Keratinocyte (primary cell): ENCODE measurements at places on chromosomes 16 and 17.

- no peak for DNase-seq
These were observed 61.1 kb upstream of the CPHXL start for GRCh38 chr16:75787440-75787839.

GRCh38 chr16:78654929-78655328 is 555.5 kb downstream of the WWOX start:
- DNase-seq: no peak

DNA sequence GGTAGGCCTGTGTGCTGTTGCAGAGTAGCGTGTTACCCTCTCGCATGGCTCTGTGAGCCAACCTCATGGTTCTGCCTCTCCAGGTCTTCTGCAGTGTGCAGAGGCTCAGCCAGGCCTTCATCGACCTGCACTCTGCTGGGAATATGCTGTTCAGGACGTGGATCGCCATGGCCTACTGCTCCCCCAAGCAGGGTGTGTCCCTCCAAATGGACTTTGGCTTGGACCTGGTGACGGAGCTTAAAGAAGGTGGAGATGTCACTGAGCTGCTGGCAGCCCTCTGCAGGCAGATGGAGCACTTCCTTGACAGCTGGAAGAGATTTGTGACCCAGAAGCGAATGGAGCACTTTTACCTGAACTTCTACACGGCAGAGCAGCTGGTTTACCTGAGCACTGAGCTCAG is 75.8 kb upstream of the ENDOV start:
- DNase-seq: no peak

- DNase-seq: no peak
These were observed 367.5 kb downstream of the CPPED1 start for GRCh38 chr16:12436201-12436657.

DNA sequence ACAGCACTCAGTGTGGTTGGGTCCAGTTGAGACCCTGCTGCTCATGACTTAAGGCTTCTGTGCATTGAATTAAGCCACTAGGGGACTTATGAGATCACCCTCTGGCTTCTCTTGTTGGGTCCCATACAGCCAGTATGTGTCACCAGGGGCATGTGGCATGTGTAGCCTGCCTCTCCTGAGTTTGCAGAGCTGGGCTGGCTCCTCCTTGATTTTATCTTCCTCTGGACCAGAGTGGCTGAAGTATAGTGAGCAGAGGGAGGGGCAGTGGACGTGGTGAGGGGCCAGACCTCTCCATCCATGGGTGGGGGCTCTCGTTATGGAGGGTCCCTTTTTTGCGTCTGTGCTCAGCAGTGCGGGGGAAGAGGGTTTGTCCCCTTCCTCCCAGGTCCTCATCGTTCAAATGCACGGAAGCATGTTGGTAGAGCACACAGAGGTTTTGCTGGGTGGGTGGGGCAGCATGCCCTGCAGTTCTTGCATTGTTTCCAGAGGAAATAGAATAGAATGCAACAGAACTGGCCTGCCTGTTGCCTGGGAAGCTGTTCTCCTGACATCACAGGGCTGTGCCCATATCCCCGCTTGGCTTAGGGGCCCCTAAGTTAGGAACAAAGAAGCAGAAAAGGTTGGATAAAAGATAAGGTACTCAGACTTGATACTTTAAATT is 77.4 kb downstream of the SPECC1 start:
- DNase-seq: no peak

- no peak for DNase-seq
These were observed 12.2 kb upstream of the DUS1L start for GRCh38 chr17:82077617-82078358.

DNA sequence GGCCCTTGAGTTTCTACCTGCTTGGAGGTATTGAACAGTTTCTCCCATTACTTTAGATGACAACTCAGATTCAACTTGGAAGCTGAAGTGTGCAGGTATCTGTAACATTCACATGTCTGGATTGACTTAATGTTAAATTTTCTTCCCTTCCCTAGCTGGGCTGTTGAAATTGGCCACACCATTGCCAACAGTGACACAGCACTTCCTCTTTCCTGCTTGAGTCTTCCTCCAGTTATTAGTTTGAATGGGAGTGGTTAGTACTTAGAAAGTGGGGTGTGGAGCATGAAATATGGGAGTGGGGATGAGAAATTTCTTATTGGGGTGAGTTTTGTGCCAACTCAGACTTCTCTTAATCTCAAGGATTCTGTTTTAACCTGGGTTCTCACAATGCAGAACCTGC is 454.9 kb downstream of the KCNJ2 start:
- no peak for DNase-seq

DNA sequence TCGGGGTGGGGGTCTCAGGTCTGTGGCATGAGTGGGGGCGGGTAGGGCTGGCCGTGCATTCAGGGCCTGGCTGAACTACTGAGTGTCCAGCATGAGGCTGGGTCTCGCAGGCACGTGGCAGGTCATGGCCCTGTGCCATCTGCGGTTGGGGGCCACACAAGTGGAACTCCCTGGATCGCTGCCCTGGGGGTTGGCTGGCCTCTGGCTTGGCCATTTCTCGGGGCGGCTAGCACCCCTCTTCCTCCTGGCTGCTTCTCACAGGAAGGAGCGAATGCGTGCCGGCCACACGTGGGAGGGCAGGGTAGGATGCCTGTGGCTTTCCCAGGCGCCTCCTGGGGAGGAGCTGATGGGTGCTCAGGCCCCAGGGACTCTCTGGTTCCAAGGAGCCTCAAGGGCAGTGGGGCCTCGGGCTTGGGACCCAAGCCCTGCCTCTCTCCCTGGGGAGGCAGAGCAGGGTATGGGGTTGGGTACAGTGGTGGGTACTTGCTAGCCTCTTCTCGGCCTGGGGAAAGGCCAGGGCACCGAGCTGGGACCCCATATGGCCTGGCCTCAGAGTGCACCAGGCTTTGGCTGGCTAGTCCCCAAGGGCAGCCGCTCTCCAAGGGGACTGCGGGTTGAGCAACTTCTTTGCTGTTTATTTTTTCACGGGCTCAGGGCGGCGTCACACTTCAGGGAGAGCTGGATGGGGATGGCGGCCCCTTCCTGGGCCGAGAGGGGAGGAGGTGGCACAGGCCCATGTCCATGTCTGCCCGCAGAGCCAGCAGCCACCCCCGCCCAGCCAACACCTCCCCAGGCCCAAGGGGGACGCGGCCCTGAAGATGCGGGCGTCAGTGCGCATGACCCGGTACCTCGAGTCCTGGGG is 37.5 kb downstream of the ADCY7 start:
- no peak for DNase-seq

DNA sequence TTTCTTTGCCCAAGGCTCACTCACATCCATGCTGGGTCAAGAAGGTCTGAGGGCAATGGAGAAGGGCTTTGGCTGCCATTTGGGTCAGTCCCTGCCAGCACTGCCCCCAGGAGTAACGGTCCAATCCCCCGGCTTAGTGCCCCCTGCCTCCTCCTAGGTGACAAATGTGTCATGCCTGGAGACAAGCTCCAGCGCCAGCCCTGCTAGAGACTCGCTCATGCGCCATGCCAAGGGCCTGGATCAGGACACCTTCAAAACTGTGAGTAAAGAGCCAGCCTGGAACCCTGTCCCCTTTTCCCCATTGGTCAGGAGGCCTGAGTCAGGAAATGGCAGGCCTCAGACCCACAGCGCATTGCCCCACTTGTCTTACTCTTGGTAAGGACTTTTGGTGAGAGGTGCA is 3.3 kb downstream of the CHCT1 start:
- DNase-seq: no peak

- no peak for DNase-seq
These were observed 6.6 kb downstream of the NHERF2 start for GRCh38 chr16:2033057-2033908.

DNA sequence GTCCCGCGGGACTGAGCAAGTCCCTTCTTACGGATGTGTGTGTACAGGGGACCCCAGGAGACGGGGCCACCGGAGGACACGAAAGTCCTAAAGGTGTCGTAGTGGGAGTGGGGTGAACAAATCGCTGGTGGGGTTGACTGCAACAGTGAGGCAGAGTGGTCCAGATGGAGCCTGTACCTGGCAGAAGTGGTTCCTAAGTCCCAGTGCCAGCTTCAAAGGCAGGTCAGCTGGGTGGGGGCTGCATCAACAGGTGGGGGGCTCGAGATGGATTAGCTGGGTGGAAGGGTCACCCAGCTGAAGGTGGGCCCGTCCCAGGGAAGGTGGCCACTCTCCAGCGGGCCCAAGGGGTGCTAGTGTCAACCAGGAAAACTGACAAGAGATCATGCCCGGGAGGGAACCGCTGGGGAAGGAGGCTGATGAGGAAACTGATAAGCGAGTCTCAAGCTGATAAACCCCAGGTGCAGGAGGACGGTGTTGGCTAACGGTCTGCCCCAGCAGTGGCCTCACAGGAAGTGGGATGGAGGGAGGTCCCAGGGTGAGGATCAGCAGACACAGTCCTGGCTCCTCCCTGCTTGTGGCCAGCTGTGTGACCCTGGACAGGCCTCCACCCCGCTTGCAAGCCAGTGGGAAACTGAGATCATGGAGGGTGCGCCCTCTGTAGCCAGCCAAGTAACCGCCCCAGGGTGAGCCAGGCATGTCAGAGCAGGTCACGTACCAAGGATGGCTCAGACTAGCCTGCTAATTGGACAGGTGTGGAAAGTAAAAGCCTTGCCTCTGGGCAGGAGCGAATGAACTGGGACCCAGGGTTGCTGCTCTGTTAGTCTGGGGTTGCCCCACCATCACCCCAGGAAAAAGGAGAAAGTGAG is 1.0 kb downstream of the ORAI3 start:
- DNase-seq: peak; percentile 98

GRCh38 chr16:51418258-51418657 is 267.2 kb upstream of the SALL1 start:
- no peak for DNase-seq

DNA sequence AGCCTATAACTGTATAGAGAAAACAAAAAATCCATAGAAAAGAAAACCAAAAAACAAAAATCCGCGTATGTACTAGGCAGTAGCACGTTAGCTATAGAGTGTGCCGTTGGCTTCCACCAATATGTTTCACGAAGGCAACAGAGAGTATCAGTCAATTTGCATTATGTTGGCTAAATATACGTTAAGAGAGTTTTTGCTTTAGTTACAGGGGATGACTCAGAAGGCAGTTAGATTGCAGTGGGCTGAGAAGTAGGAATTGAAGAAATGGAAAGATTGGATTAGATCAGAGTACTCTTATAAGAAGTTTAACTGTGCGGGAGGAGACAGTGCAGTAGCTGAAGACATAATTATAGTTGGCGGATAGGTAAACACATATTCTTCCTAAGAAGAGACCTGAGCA is 911 bp upstream of the NACA2 start:
- DNase-seq: no peak

GRCh38 chr16:89257281-89257731 is 39.8 kb downstream of the ZNF778 start:
- DNase-seq: no peak

DNA sequence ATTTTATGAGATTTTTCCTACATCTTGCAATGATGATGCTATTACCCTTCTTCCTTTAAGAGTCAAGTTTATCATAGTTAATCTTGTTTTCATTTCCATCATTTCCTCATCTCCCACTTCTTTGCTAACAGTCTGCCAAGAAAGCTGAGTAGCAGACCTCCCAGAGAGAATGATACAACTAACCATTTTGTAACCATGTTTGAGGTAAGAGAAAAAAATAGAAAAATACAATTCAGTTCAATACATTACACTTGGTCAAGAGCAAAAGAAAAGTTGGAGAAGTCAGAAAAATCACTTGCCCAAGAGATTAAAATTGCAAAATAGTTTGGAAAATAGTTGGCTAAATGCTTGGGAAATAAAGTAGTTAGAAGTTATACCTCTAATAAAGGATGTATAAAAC is 154.4 kb downstream of the ABCA8 start:
- no peak for DNase-seq

DNA sequence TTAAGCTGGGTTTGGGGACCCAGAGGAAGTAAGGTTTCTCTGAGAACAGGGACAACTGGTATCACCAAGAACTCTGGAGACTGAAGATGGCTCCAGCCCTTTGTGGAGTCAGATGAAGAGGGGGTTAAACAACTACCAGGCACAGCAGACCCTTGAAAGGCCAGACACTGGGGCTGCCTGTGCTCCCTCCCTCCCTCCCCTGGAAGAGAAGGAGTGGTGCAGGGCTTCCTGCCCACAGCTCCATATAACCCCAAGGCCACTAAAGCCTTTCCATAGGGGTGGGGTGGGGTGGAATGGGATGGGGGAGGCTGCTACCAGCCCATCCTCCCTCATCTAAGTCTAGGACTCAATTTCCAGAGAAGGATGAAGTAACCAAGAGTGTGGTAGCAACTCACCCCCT is 66.7 kb downstream of the CCDC182 start:
- no peak for DNase-seq

DNA sequence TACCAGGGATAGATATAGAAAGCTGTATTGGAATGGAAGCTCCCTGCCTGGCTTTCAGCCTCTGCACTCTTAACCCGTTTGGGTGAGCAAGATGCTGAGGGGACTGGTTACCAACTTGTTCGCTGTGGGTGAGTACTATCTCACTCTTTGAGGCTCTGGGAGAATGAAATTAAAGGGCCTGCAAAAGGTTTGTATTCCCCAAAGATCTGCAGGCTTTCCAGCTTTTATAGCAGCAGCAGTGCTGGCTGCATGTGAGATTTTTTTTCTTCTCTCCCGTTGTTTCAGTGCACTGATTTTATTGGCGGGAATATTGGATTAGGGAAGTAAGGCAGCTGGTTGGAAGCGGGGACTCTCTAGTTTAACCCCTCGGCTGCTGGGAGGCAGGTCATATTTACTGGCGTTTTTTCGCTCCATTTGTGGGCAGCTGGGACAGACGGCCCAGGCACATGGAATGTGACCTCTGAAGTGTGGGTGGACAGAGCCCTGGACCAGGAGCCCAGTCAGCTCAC is 30.9 kb downstream of the C17orf75 start:
- no peak for DNase-seq
